Ecto neural progenitor cell (in vitro differentiated cells): ENCODE measurements at places on chromosomes 2 and 18.
A peak's percentile ranks its signal among the peaks of the same experiment; 100 is the strongest.

DNA sequence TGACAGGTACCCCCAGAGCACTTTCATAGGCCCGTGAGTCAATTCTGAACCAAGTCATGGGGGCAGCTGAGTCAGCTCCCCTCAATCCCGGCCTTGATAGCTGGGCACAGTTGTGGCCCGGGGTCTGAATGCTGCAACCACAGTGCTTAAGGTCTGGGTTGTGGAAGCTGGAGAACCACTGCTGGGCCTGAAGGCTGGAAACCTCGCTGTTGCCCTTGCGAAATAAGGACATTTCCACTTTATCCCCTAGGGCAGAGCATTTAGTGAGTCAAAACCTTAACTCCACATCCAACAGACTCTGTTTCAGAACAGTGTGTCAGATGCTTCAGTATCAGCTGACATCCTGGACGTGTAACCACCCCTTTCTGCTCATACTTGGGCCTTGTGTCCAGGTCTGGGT, 58.6 kb downstream of the SP110 start:
- no peak for DNase-seq

DNA sequence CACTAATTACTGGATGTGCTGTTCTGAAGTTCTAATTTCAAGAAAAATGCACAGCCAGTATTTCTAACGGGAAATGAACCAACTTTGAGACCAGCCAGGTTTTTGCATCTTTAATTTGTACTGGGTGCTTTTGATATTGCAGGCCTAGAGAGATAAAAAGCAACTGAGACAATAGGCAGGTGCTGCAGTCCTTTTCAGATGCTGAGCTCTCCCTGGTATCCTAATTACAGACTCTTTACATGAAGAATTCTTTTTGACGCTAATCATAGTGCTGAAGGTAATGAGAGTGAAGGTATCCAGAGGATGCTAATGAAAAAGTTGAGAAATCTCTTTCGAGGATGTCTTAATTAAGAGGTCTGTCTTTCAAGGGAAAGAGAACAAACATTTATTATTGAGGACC, 85.1 kb downstream of the SERPINB8 start:
- no peak for DNase-seq

DNA sequence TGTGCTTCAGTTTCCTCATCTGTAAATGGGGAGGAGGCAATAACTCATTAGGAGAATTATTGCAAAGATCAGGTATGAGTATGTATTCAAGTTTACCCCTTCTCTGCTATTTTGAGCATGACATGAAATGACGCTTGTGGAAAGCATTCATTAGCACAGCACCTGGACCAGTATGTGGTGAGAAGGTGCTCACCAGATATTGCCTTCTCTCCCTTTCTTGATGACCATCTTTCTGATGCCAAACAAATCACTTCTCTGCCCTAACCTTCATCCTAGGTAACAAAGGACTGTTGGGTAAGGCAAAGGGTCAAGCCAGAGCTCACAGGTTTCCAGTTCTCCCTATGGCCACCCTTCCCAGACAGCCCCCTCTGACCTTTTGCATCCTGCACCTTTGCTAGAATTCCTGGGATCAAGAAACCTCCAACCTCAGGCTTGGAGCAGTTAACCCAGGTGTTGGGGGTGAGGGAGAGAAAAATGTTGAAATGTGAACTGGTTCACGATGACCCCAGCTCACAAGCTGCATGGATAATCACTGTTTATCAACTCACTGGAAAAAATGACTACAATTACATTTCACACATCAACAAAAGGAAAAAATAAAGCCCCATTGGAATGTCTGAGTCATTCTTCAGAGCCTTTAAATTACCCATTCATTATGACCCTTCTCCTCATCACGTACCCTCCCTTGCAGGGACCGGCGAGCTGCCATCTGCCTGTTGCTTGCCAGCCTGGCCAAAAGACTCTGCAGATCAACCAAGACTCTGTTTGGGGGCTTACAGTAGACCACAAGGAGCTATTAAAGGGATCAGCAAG, 41.6 kb downstream of the LBH start:
- DNase-seq: no peak

- no peak for DNase-seq
Measured at GRCh38 chr18:55657572-55658331, 69.8 kb upstream of the TCF4 start.

DNA sequence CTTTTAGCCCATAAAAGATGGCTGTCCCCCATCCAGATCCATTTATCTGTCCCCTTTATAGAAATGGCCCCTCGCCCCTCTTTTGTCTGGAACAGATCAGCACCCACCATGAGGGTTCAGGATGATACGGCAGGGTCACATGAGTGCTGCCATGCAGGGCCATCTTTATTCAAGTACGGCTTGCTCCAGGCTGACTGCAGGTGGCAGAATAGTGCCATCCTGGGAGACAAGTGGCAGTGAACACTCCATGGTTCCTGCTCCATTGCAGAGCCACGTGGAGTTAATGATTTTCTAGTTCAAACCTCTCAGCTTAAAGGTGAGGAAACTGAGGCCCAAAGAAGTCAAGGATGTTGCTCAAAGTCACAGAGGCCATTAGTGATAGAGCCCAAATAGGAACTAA, 180.6 kb downstream of the CLIP4 start:
- no peak for DNase-seq

GRCh38 chr2:28312307-28313219, 80.1 kb upstream of the FOSL2 start:
- DNase-seq: no peak

DNA sequence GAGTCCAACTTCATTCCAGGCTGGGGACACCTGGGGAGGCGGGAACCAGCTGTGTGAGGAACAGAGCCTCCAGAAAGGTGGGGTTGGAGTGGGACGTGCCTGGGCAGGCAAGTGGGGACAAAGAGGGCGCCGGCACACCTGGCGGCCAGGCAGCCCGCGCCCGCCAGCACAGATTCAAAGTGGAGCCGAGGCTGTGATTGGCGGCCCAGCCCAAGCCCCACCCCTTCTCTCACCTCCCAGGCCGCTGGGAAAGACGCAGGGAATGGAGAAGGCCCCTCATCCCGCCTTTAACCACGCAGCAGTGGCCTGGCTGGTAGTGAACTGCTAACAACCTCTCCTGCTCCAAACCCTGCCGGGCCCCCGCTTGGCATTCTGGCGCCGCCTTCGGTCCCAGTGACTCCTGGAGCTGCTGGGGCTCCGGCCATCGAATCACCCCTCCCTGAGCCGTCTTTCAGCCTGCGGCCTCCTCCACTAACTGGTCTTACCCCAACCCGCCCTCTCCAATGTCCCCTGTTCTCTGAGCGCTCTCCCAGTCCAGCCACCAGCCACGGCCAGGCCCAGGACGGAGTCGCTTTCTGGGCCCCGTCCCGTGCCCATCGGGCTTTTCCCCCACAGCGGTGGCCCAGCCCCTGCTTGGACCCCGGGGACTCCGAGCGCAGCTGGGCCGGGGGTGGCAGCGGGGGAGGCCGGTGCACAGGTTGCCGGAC, 27.9 kb upstream of the PTMA start:
- DNase-seq: peak; percentile 85

GRCh38 chr18:48375150-48375800, 33.9 kb downstream of the ZBTB7C start:
- DNase-seq: peak; percentile 36

DNA sequence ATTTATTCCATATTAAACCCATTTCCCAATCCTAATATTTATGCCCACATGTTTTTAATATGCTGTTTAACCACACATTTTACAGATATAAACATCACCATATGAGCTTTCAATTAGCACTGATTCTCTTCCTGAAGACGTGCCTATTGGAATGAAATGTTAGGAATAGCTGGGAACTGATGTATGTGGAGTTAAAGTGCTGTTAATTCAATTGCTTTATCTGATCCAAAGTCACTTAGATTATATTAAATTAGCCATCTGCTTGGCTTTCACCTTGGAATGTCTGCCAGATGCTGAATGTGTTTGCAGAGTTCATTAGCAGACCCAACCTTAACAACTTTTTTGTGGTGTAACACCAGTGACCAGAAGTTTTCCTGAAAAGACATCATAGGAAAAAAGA, 942.9 kb upstream of the KLHL29 start:
- no peak for DNase-seq

GRCh38 chr2:122683018-122683417, 927.6 kb downstream of the TSN start:
- no peak for DNase-seq

DNA sequence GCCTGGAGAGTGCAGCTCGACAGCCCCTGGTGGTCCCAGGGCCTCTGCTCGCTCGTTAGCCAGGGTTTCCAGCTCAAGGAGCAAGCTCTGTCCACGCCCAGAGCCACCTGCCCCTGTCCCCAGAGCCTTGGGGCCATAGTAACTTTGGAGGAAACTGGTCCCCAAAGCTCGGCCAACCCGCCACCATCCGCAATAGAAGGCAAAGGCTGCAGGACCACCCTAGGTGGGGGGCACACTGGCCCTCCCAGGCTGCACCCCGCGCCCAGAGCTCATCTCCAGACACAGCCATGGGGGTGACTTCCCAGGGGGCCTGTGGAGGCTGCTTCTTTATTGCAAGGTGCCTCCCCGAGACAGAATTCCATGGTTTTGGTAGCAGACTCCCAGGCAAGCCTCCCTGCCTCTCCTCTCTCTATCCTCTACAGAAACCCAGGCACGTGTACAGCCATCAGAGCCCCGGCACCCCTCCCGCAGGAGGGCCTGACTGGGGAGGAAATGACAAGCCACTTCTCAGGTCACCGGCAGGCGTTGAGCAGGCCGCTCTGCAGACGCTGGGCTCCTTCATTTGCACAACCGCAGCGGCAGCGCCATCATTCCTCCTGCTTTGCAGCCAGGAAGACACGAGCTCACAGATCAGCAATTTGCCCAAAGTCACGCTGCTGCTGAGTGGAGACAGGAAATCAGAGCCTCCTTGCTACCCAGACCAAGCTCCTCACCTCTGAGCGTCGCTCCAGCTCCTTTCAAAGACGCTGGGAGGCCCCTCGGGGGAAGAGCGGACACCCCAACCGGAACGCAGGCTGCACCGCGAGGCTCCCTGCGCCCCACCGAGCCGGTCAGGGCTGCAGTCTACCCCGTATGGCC, 80.2 kb downstream of the NDUFA10 start:
- DNase-seq: no peak

DNA sequence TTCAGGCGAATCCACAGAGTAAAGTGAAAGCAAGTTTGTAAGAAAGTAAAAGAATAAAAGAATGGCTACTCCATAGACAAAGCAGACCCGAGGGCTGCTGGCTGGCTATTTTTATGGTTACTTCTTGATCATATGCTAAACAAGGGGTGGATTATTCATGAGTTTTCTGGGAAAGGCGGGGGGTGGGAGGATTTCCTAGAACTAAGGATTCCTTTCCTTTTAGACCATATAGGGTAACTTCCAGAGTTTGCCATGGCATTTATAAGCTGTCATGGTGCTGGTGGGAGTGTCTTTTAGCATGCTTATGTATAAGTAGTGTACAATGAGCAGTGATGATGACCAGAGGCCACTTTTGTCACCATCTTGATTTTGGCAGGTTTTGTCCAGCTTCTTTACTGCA, 59.8 kb downstream of the SLC4A3 start:
- DNase-seq: no peak

GRCh38 chr2:44596537-44597320, 235.0 kb downstream of the CAMKMT start:
- DNase-seq: no peak

- no peak for DNase-seq
Measured at GRCh38 chr2:221203125-221203524, 369.0 kb downstream of the EPHA4 start.

- DNase-seq: no peak
Measured at GRCh38 chr2:239579524-239580198, 178.8 kb upstream of the HDAC4 start.

- DNase-seq: no peak
Measured at GRCh38 chr2:194087089-194087958, 1569.7 kb upstream of the SLC39A10 start.

GRCh38 chr2:190105554-190105953, 43.0 kb upstream of the MSTN start:
- no peak for DNase-seq

GRCh38 chr2:231530099-231531011, at the start of gene NMUR1:
Gene NMUR1 (minus strand): TSS chr2:231530445. CDS start chr2:231530361, 84 bp downstream.
- DNase-seq: peak; percentile 85

DNA sequence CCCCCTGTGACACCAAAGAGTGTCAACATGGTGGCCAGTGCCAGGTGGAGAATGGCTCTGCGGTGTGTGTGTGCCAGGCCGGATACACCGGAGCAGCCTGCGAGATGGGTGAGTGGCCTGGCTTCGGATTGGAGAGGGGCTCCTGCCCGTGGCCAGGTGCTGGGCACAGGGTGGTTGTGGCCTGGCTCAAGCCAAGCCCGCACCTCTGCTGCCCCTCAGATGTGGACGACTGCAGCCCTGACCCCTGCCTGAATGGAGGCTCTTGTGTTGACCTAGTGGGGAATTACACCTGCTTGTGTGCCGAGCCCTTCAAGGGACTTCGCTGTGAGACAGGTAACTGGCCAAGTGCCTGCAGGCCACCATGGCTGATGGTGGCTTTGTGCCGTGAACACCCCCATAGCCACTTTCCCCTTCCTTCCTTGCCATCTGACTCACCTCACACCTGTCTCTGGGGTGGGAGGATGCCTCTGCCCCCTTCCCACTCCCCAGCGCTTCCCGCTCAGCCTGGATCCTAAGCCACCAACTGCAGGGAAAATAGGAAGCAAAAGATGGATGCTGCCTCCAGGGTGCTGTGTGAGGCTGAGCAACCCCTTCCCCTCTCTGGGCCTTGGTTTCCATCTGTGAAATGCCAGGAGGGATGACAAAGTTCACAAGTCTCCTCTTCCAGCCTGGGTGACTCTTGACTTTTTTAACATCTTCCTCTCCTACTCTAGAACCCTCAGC, 41.8 kb downstream of the SNED1 start:
- no peak for DNase-seq

- no peak for DNase-seq
Measured at GRCh38 chr18:78868330-78869316, 111.0 kb upstream of the SALL3 start.

- DNase-seq: no peak
Measured at GRCh38 chr2:45307147-45307546, 297.9 kb upstream of the SIX2 start.
